GM18507 (cell line): ENCODE measurements at places on chromosomes 5 and 9.

GRCh38 chr5:110651507-110651906 is 75.0 kb downstream of the TMEM232 start:
- no peak for DNase-seq

DNA sequence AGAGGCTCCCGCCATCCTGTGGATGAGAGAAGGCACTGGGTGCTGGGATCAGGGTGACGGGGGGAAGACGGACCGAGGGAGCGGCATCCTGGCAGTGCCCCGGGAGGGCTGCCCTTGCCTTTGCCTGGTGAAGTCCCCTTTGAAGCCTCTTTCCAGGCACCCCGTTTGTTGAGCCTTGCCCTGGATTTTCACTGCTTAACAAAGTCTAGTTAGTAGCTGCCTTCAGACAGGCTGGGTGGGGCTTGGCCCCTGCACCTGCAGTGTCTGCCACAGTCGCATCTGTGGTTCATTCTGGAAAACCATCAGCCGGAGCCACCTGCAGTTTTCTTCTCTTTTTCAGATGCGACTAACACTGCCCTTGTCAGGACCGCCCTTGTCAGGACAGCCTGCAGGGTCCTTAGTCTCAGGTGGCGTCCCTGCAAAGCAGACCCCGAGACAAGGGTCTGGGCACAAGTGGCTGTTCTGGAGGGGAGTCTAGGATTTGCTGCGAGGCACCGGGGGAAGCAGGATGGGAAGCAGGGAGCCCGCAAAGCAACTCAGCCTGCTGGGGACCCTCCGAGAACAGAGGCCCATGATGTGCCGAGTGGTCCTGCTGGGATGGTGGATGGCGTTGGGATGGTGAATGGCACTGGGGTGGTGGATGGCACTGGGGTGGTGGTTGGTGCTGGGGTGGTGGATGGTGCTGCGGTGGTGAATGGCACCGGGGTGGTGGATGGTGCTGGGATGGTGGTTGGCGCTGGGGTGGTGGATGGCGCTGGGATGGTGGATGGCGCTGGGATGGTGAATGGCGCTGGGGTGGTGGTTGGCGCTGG is 147.9 kb upstream of the COL5A1 start:
- DNase-seq, result no peak

DNA sequence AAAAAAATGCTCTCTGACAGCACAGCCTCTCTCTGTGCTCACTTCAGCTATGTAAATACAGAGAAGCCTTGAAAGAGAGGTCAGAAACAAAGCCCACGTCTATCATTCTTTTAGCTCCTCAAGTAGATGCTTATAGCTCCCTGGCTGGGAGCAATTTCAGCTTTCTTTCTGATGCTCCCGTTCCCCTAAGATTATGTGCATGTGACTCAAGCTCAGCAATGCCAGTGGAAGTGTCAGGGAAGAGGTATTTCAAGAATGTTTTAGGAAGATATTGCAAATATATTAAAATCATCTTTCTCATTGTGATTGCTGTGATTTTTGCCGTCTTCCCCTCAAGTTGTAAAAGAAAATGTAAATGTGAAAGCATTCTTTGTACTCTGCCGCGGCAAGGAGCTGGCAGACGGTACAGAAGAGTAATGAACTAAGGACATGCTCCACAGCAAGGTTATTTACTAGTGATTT is 1353.7 kb upstream of the ACO1 start:
- DNase-seq, result no peak

- no peak for DNase-seq
Measured at GRCh38 chr5:171789353-171789752, 3.7 kb downstream of the SMIM23 start.

DNA sequence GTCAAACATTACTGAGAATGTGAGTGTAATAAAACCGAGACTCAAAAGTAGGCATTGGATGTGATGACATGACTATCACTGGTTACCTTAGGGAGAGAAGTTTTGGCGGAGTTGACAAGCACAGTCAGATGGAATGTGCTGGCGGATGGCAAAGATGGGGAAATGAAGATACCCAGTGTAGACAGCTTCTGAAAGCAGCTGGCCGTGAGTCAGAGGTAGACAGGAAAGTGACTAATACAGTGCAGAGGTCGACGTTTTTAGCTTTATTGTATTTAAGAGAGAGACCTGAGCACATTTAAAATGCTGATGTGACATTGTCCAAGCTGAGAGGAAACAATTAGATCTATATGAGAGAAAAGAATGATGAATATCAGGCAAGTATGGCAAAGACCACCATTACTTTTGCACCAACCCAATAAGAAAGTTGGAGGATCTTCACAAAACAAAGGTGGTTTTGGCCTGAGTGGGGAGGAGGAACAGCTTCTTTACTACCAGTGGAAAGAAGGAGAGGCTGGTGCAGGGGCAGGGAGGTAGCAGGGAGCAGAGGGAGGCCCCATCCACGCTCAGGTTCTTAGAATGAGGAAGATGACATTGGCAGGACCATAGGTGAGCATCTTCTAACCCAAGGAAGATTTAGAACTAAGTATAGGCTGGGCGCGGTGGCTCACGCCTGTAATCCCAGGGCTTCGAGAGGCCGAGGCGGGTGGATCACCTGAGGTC is 36.7 kb upstream of the KCNIP1 start:
- no peak for DNase-seq

DNA sequence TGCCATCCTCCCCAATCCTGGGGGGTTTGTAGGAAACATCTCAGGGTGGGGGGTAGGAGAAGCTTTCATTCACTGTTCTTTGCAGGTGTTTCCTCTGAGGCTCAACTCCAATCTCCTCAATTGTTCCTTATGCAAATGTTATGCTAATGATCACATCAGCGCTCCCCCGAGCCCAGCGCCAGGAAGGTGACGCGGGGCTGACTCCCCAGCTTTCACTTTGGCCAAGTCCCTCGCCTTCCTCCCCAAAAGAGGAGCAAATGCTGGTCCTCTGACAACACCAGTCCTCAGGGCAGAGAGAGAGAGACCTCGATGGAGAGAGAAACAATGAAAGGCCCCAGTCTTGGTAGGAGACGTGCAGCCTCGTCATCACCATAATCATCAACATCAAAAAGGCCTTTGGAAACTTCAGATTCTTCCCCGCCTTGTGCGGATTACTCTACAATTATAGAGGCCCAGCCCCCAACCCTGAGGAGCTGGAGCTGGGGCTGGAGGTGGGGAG is 39.1 kb downstream of the PCDH1 start:
- no peak for DNase-seq

- no peak for DNase-seq
Measured at GRCh38 chr9:76289042-76289441, 105.2 kb downstream of the RFK start.

- DNase-seq, result no peak
Measured at GRCh38 chr5:149999866-150000255, 593 bp downstream of the TIGD6 start.

- DNase-seq, result no peak
Measured at GRCh38 chr9:34628656-34629490, at the start of gene ARID3C. TSS of gene ARID3C (minus strand) at chr9:34629066. CDS start at chr9:34628014, 1,052 bp downstream.

DNA sequence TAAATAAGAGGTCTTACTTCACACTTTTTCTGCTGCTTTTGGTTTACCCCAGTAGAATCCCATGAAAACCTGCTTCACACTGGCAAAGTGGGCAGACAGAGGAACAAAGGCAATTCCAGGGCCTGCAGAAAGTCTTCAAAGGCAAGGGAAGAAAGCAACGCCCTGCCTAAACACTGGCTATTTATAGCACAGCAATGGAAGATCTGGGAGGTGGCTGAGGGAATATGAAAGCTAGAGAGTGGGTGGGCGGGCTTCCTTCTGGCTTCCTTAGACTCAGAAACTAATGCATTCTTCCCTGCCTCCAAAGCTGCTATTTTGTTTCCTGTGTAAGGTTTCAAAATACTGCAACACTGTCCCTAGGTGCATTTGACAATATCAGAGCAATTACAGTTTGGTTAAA is 46.8 kb downstream of the ELAVL2 start:
- no peak for DNase-seq

- no peak for DNase-seq
Measured at GRCh38 chr5:177495243-177496060, 2.0 kb downstream of the PDLIM7 start.

DNA sequence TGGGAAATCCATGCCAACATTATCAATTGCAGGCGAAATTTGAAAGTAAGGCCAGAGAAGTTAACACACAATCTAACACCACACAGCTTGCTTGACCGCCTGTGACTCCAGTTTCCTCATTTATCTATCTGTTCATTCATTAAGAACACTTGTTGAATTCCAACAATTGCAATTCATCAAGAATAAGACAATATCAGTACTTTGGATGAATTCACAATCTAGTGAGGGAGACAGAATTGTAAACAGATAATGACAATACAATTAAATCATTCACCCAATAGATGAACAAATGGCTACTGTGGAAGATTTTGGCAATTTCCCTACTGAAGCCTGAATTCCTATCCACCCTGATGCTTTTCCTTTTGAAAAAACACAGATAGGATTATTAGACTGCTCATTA is 181.6 kb downstream of the TRIM36 start:
- no peak for DNase-seq

DNA sequence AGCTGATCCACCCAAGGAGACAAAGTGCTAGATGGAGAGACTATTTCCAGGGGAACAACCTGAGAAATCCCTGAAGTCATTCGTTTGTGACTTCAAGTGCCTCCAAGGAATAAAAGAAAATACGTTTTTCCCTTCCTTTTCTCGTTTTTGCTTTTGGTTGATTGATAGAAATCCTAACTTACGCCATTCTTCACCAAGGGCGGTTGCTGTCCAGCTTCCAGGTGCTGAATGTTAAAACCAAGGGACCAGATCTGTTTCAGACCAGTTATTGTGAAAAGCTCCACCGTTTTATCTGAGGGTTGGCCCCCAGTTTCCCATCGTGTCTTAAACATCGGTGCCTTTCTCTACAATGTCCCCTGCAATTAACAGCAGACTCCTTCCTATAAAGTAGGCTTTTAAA is 600.7 kb upstream of the SGCD start:
- no peak for DNase-seq

GRCh38 chr5:125065741-125066140 is 319.3 kb upstream of the ZNF608 start:
- no peak for DNase-seq

- DNase-seq, result no peak
Measured at GRCh38 chr9:127233989-127234388, 30.6 kb upstream of the GARNL3 start.

- no peak for DNase-seq
Measured at GRCh38 chr5:119131530-119132304, 60.8 kb downstream of the DMXL1 start.

DNA sequence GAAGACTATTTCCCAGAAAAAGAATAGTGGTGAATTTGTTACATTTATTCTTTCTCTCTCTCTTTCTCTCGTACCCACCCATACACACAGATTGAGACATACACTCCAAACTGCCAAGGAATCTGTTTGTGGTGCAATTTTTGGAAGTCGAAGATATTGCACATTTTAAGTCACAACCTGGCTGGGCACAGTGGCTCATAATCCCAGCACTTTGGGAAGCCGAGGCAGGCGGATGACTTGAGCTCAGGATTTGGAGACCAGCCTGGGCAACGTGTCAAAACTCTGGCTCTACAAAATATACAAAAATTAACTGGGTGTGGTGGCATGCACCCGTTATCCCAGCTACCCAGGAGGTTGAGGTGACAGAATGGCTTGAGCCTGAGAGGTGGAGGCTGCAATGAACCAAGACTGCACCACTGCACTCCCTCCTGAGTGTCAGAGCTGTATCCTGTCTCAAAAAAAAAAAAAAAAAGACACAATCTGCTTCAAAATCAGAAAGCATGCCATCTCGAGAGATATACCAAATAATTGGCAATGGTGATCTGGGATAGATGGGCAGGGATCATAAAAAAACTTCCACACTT is 19.2 kb upstream of the PLIN2 start:
- no peak for DNase-seq

- no peak for DNase-seq
Measured at GRCh38 chr5:68759593-68759992, 334.2 kb upstream of the SLC30A5 start.

- no peak for DNase-seq
Measured at GRCh38 chr5:146646441-146646840, 130.5 kb upstream of the GPR151 start.

- DNase-seq, result no peak
Measured at GRCh38 chr9:136951541-136952320, at the start of gene LCN12. TSS of gene LCN12 (plus strand) at chr9:136952273. CDS start at chr9:136952328, 55 bp downstream.

DNA sequence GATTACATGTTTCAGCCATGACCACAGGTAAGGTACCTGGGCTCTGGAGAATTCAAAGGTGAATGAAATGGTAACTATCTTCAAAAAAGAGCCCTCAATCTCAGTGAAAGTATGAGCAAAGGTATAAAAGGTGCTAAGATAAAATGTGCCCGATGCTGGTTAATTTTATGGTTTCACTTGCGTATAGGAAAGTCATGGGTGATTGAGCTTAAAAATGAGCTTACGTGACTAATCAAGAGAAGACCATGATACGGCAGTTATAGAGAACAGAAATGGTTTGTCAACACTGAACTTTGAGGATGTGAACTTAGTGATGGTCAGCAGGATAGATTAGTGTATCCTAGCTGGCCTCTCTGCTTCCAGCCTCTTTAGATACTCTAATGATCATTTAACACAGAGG is 320.1 kb downstream of the DEPDC1B start:
- DNase-seq, result no peak

DNA sequence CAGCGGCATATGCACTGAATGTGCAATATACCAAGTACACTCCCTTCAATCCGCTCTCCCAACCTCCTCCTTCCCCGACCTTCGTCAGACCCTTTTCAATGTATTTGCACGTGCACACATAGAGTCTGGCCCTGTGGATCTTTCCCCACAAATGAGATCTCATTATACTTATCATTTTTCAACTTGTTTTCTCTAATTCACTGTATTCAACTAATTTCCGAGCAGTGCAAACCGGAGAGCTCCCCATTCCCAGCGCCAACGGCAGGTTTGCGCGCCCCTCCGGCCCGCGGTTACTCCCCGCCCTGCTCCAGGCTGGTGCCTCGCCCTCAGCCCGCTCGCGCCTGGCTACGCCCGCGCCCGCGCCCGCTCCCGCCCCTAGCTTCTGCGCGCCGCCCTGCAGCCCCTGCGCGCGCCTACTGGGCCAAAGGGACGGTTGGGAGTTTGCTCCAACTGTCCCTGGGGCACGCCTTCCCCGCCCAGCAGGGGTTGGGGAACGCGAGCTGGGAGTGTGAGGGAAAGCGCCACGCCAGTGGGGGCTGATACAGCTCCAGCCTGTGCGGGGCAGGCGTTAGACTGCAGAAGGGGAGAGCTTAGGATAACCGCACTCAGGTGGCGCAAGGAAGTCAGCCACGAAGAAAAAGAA is 3.3 kb upstream of the CDC20B start:
- no peak for DNase-seq

GRCh38 chr9:20508242-20508641 is 114.1 kb downstream of the MLLT3 start:
- peak; percentile 2 for DNase-seq

- no peak for DNase-seq
Measured at GRCh38 chr5:76341651-76342334, 61.3 kb upstream of the IQGAP2 start.

DNA sequence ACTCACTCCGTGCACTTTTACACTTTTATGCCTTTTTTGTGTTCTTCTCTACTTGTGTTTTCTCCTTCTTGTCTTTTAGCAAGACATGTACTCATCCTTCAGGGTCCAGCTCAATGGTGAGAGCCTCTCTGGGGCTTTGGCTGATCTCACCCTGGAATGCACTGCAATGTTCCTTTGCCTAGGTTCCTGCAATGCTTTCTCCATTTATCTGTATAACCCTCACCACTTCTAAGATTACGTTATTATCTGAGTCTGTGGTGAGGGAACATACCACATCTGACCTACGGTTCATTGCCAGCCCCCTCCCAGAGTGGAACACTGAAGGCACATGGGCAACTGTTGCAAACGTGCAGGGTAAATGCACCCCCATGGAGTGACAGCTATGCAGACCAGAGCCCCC is 47.3 kb downstream of the KCNIP1 start:
- DNase-seq, result no peak

GRCh38 chr9:131346559-131346958 is 47.3 kb upstream of the PRRC2B start:
- DNase-seq, result no peak
